Fibroblast of lung (primary cell): ENCODE measurements at places on chromosomes 2 and 18. TPM values are rescaled to one million over a fixed set of nuclear protein-coding genes. Genes with fewer than 3 reads are reported as not detected.

Gene TAF4B
- 0.42 and 0.70 TPM in 2 replicates for polyA plus RNA-seq

Gene PKDCC
- polyA plus RNA-seq: 48.4 and 70.3 TPM in 2 replicates

Gene NAT8
- polyA plus RNA-seq: not detected in 2 replicates

Gene HRH4
- polyA plus RNA-seq: 0.01 TPM in 1 of 2 replicates, not detected in the other

Gene C1GALT1C1L
- 0.82 and 1.9 TPM in 2 replicates for polyA plus RNA-seq

Gene SLC38A11
- polyA plus RNA-seq: 0.07 and 1.1 TPM in 2 replicates

Gene UGT1A7
- not detected in 2 replicates for polyA plus RNA-seq

Gene ASIC4
- not detected in 2 replicates for polyA plus RNA-seq

Gene CNGA3
- polyA plus RNA-seq: 0.03 TPM in 1 of 2 replicates, not detected in the other

Gene ZAP70
- 0.10 TPM in 1 of 2 replicates, not detected in the other for polyA plus RNA-seq

Gene TRIM43
- polyA plus RNA-seq: not detected in 2 replicates

Gene PDE1A
- polyA plus RNA-seq: 4.0 and 5.4 TPM in 2 replicates

Gene UGT1A1
- polyA plus RNA-seq: not detected in 2 replicates
